ENCODE measurements at places on chromosomes 12 and 14.

GRCh38 chr12:108694812-108695278, 36.5 kb downstream of the CORO1C start:
- DNase-seq: peak; percentile 90

- no peak for DNase-seq
Measured at GRCh38 chr14:95317817-95318343, 1.8 kb downstream of the CLMN start.

- no peak for DNase-seq
Measured at GRCh38 chr12:23352670-23353069, 596.8 kb downstream of the SOX5 start.

GRCh38 chr14:102980409-102980810, 57.9 kb downstream of the AMN start:
- DNase-seq: no peak

GRCh38 chr12:70660620-70661219, 23.5 kb upstream of the PTPRB start:
- DNase-seq: peak; percentile 49

GRCh38 chr12:42281278-42281677, 43.2 kb upstream of the YAF2 start:
- DNase-seq: no peak

GRCh38 chr12:102602521-102602920, 122.2 kb upstream of the IGF1 start:
- no peak for DNase-seq

GRCh38 chr12:27524839-27525753, 1.1 kb downstream of the PPFIBP1 start:
- peak; percentile 14 for DNase-seq

DNA sequence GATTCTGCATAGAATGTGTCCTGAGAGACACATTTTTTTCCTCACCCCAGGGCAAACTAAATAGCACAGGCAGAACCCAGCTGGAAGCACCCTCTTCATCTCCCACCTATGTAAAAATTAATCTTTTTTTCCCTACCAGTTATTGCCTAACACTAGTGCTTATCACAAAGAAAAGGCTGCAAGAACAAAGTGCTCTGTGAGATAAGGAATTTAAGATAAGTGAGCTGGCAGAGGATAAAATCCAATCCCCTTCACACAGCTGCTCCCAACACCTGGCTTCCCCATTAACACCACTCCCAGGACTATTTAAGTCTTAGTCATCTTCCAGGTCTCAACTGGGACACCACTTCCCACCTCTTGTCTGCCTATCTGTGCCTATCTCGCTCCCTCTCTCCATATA, 75.2 kb downstream of the TTC9 start:
- DNase-seq: no peak

GRCh38 chr14:68589447-68590200, 203.2 kb downstream of the ZFP36L1 start:
- DNase-seq: no peak

DNA sequence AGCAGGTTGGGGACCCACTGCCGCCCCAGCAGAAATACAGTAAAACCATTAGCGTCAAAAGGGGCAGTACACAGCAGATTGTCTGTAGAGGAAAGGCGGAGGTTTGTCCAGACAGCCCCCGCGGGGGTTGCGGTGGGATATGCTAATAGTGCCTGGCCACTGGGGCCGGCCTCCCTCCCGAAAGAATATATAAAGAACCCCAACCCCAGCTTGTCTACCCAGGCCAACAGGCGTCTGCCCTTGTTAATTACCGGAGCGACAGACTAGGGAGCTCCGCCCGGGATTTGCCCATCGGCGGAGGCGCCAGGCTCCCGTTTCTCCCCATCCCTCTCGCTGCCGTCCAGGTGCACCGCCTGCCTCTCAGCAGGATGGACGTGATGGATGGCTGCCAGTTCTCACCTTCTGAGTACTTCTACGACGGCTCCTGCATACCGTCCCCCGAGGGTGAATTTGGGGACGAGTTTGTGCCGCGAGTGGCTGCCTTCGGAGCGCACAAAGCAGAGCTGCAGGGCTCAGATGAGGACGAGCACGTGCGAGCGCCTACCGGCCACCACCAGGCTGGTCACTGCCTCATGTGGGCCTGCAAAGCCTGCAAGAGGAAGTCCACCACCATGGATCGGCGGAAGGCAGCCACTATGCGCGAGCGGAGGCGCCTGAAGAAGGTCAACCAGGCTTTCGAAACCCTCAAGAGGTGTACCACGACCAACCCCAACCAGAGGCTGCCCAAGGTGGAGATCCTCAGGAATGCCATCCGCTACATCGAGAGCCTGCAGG, at the start of gene MYF5:
MYF5 (plus strand) TSS at position 217 of the 774 bp plus-strand sequence; CDS start at position 369, 152 bp downstream.
- DNase-seq: no peak

DNA sequence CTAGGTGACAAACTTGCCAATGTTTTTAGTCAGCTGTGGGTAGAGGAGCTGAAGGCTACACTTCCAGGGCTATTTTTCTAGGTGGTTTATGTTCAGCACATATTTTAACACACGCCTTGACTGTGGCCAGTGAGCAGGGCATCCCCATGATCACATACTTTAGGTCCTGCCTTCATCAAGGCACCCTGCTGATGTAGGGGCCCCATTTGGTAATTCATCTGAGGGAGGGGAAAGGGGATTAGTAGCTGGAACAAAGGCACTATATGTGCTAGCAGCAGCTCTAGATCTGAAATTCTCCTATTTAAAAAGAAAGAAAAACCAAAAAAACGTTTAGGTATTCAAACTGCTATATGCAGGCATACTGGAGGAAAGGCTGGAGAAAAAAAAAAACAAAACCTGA, 14.5 kb downstream of the EGLN3 start:
- DNase-seq: no peak

Measured in erythroblast (primary cell).